Left lobe of liver (tissue), 2 donors: ENCODE measurements at places on chromosomes 4 and X.

DNA sequence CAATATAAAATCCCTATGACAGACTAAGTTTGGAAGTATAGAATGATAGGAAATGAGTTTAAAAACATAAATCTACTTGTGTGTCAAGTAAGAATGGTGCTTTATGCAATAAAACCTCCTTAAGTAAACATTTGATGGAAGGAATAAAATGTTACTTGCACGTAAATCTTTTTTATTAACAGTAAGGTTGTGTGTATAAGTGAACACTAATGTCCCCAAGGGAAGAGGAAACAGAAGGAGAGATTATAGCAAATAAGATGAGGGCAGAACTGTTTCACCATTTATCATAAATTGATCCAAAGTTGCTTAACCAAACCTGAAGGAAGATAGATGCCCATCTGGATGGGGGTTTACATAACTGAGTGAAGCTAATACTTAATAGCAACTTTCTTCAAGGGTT is 86.8 kb downstream of the FRMPD4 start:
- DNase-seq, result no peak

DNA sequence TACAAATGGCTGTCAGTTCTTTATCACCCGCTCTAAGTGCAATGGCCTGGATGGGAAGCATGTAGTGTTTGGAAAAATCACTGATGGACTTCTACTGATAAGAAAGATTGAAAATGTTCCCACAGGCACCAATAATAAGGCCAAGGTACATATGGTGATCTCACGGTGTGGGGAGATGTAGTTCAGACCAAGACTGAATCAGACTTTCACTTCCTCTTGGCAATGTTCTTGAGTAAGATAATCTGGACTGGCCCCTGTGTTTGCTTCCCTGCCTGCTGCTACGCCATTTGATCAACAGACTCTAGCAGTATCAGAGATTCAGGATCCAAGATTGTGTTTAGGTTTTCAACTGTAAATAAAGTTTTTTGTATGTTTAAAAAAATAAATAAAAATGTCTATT is 682.2 kb upstream of the AMOT start:
- DNase-seq, result no peak

GRCh38 chr4:26330946-26331345 is 10.1 kb downstream of the RBPJ start:
- DNase-seq, result no peak

GRCh38 chr4:110798687-110799086 is 175.8 kb upstream of the PITX2 start:
- no peak for DNase-seq

- no peak for DNase-seq
Measured at GRCh38 chrX:77514177-77514576, 67.0 kb downstream of the FGF16 start.

- no peak for DNase-seq
Measured at GRCh38 chr4:98406819-98407218, 145.6 kb downstream of the RAP1GDS1 start.

DNA sequence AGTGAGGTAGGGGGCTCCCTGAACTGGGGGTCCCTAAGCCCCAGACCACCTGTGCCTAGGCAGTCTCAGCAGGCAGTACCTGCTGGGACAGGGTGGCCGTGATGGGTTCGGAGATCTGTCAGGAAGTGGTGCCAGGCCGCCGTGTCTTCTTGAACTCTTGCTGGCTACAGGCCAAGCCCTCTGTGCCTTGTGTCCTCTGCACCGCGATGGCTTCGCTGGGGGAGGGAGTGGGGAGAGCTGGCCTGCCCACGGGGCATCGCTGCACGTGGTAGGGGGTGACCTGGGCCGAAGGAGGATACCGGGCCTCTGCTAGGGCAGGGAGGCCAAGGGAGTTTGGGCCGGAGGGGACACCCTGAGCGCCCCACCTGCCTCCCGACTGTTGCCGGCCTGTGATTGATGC is 96.7 kb upstream of the NKX1-1 start:
- DNase-seq, result peak; percentile 41

DNA sequence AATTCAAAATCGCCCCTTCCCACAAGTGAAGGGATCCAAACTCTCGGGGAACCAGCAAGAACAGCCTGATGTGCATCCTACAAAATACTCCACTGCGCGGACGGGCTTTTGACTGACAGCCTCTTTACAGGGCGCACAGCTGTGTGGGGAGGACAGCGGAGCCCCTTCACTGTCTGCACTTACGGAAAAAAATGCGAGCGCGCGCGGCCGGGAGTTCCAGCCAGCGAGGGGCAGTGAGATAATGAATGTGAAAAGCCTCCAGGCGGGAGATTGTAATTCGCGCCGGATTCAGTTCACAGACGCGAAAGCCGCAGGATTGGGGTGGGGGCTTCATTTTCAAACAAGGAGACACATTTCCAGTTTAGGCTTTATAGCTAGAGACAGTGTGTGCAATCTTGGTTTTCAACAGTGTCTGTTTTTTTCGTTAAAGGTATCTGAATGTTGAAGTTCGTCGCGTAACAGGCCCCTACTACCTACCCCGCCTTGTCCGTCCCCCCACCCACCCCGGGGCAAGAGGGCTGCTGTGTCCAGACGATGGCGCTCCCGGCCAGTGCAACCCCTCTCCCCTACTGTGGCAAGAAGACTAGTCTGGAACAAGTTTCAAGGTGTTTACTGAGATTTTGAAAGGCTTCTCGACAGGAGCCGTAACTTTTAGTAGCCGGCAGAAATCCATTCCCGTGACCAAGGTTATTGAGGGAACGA is 1.7 kb upstream of the GPR50 start:
- DNase-seq, result no peak

DNA sequence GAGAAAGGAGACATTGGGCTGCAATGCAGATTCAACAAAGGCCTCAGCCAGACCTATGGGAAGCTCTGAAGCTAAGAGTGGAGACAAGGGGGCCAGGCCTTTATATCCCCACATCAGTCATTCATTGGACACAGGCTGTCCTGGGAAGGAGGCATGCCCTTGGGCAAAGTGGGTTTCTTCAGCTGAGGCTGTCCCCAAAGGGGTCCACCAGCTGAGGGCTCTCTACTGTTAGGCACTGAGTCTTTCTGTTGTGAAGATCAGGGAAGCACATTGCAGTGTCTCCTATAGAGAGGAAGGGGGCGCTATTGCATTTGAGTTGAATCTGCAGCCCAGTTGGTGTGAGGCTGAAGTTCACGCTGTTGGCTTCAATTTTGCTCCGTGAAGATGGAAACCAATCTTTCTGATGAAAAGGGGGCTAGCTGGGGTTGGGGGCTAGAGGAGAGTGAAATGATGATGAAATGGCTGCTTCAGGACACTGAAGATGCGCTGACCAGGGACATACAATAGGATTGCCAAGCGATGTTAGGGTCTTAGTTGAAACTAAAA is 48.0 kb downstream of the SLC25A5 start:
- peak; percentile 44 for DNase-seq

DNA sequence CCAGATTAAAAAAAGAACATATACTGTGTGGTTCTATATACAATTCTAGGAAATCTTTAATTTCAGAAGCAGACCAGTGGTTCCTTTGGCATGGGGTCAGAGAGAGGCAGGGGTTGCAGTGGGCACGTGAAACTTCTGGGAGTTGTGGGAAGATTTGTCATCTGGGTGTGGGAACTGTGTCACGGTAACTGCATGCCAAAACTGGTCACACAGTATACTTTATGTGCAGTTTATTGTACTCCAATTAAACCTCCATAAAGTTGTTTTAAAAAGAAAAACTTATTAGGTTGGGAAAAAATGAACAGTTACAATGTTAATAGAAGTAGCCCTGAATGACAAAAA is 26.7 kb upstream of the STS start:
- no peak for DNase-seq

- DNase-seq, result no peak
Measured at GRCh38 chrX:2484256-2484655, 16.5 kb downstream of the DHRSX start.

DNA sequence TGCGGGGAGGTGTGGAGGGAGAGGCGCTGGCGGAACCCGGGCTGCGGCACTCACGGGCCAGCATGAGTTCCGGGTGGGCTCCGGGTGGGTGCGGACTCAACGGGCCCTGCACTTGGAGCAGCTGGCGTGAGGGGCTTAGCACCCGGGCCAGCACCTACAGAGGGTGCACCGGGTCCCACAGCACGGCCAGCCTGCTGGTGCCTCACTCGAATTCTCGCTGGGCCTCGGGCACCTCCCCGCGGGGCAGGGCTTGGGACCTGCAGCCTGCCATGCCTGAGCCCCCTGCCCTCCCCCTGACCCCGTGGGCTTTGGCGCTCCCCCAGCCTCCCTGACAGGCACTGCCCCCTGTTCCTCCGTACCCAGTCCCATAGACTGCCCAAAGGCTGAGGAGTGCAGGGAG is 10.8 kb upstream of the CAMK2D start:
- DNase-seq, result no peak

- no peak for DNase-seq
Measured at GRCh38 chrX:137427816-137428215, 138.1 kb upstream of the ZIC3 start.

DNA sequence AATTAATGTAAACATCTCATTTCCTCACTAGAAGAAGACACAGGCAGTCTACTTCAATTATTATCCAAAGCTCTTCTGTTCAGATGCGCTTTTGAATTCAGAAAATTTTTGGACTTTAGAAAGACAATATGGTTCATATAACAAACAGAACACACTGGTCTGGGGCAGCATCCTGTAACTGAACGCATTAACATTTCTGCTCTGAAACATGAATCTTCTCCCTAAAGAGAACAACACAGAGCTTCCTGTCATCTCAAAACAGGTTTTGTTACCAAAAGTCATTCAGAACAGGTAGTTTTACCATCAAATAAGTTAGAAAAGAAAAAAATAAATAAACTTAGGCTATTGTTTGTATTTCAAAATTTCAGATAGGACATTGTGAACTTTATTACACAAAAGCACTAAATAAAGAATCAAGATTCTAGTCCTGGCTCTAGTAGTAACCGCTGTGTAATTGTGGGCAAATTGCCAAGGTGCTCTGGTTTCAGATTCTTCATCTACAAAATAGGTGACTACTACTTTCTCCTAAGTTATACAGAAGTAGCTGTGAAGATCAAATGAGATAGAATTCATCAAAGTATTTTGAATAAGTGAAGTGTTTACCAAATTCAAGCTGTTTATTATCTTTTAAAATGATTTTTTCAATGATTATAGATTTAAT is 252.3 kb upstream of the RASGEF1B start:
- DNase-seq, result peak; percentile 54

- no peak for DNase-seq
Measured at GRCh38 chr4:138450546-138451275, 208.6 kb upstream of the SLC7A11 start.

GRCh38 chr4:83599183-83599582 is 63.3 kb downstream of the GPAT3 start:
- no peak for DNase-seq

DNA sequence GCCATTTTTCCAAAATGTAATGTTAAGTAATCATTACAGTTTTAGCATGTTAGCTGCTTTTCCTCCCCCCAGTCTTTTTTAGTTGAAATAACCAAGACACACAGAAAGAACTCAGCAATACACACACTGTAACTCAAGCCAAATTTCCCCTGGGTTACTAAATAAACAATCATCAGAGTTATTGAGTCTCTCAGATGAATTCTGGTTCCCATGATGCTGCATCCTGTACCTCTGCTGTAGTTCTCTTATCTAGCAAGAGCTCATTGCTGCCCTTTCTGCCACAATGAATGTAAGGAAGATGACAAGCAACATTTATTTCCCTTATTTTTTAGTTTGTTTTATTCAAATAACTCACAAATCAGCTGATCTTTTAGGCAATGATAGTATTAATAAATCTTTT is 185.1 kb downstream of the ARHGAP6 start:
- DNase-seq, result no peak

DNA sequence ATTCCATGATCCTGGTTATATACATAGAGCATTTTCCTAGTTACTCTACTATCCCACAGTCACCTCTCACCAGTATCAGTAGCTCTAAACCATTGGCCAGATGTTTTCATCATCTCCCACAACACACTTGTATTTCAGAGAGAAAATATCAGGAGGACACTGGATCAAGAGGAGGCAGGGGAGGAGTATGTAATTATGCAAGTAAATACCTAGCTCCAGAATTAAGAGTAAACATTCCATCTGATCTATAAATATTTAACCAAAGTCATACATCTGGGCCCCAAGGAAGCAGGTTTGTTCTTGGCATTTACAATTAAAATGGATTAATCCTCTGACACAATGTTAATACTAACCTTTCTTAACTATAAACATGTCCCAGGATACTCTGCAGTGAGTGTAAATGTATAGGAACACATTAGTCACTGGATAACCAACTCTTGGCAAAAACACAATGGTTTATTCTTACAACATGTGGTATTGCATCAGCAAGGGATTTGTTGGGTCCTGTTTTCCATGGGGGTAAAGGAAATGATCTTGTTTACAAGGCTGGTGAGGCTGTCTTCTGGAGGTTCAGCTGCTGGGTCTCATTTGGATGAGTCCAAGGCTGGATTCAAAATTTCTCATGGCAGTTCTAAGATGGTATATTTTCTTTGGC is 170.1 kb downstream of the ATG4A start:
- no peak for DNase-seq

- no peak for DNase-seq
Measured at GRCh38 chr4:107896158-107896645, 35.1 kb upstream of the CYP2U1 start.

- DNase-seq, result no peak
Measured at GRCh38 chr4:25823632-25824031, 39.2 kb downstream of the SEL1L3 start.

DNA sequence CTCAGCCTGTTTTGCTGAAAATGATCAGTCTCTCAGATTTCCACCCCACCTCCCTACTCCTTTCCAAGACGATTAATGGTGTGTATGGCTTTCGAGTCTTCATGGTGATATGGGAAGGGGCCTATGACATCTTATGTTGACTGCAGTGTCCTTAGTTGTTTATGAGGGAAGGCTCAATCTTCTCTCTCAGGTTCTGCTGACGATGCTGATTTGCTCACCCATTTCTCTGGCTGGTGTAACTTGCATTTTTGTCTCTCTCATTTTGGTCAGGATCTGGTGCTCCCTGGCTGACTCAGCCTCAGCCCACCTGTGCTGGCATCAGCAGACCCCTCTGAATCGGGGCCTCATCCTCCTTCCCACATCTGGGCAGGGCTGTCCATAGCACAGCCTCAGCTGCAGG is 31.4 kb upstream of the XAGE2 start:
- no peak for DNase-seq

GRCh38 chr4:41144812-41145211 is 69.5 kb downstream of the APBB2 start:
- no peak for DNase-seq

DNA sequence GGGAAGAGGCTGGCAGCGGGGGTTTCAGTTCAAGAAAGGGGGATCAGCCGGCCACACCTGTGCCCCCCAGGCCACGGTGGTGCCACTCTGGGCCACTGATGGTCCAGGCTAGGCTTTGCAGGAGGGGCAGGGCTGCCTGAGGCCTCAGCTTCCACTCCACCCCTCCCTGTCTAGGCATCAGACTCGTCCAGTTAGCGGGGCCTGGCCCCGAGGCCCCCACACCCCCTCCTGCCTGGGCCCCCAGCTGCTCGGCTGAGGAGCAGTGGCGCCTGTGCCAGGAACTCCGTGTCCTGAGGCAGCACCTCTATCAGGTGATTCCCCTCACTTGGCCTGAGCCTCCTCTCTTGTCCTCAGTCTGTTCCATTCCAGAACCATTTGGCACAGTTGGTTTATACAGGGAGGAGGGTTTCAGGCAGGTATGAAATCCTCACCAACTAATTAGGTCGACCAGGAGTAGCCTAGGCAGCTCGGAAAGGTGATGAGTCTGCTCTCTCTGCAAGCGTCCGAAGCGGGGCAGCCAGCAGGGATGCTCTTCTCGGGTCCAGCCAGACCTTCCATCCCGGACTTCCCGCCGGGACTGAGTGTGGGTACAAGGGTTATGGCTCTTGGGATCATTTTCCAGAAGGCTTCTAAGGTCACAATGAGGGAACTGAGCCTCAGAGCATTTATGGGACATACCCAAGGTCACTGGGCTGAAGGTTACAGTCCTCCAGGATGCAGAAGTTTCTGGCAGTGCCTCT is 2.1 kb downstream of the NSG1 start:
- DNase-seq, result no peak
